Nephron progenitor cell (in vitro differentiated cells): ENCODE measurements at places on chromosomes 7 and 10.

DNA sequence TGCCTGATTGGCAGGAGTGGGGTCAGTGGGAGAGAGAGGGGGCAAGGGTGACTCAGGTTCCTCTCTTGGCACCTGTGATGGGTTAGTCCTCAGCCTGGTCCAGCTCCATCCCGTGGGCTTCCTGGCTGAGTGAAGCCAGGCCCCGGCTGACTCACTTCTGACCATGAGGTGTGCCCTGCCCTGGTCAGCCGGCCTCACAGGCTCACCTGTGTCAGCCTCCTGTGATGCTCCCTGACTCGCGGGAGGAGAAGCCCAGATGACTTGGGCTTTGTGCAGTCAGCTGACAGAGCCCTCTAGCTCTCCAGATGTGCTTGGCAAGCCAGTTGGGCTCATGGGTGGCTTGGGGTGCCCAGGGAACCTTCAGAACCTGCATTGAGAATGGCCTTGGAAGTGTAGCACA is 16.0 kb upstream of the PPIF start:
- no peak overlapping the region for H3K4me3 ChIP-seq
- H3K27me3 ChIP-seq, result peaks cover 7% of the 10 kb centered on the region
- H3K4me1 ChIP-seq, result peaks cover 14% of the 10 kb centered on the region
- H3K36me3 ChIP-seq, result no peaks in the 10 kb centered on the region
- DNase-seq, result no peak

- no peak for DNase-seq
- no peak overlapping the region for H3K27ac ChIP-seq
- H3K4me1 ChIP-seq, result peaks cover 65% of the 10 kb centered on the region
These were observed 10.8 kb downstream of the ADAMTS14 start for GRCh38 chr10:70682920-70683600.

GRCh38 chr10:95556994-95557767 is 4.0 kb downstream of the SORBS1 start:
- DNase-seq, result no peak
- H3K27me3 ChIP-seq, result peaks cover 23% of the 10 kb centered on the region
- H3K36me3 ChIP-seq, result peaks cover 9% of the 10 kb centered on the region
- H3K4me3 ChIP-seq, result no peak overlapping the region
- peak overlapping the region; percentile 15 for H3K27ac ChIP-seq

GRCh38 chr7:20197125-20197748 is 19.9 kb downstream of the MACC1 start:
- no peak for DNase-seq
- H3K27me3 ChIP-seq, result no peaks in the 10 kb centered on the region
- H3K4me1 ChIP-seq, result peaks cover 29% of the 10 kb centered on the region
- no peak overlapping the region for H3K4me3 ChIP-seq
- H3K27ac ChIP-seq, result no peak overlapping the region
- no peaks in the 10 kb centered on the region for H3K36me3 ChIP-seq

GRCh38 chr7:119630406-119630969 is 642.5 kb upstream of the KCND2 start:
- DNase-seq, result no peak
- H3K4me1 ChIP-seq, result no peaks in the 10 kb centered on the region
- no peaks in the 10 kb centered on the region for H3K36me3 ChIP-seq
- no peak overlapping the region for H3K27ac ChIP-seq
- no peaks in the 10 kb centered on the region for H3K27me3 ChIP-seq

DNA sequence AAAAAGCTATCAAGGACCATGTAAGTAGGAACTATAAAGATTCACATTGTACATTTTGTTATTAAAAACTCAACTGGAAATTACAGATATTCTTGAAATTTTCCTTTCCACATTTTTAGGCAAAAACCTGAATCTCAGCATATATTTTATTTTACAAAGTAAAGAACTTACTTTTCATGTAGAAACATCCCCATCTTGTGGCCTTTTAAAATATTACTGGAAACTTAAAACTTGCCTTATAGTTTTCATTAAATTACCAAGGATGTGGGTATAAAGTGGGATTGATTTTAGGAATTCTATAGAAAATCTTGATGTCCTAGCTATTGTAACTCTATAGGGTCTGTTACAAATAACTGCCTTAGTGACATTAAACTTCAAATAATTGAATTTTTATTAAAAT is 10.6 kb downstream of the DBF4 start:
- H3K36me3 ChIP-seq, result peaks cover 54% of the 10 kb centered on the region
- DNase-seq, result no peak
- H3K4me3 ChIP-seq, result no peak overlapping the region
- no peak overlapping the region for H3K27ac ChIP-seq
- H3K27me3 ChIP-seq, result no peaks in the 10 kb centered on the region
- peaks cover 5% of the 10 kb centered on the region for H3K4me1 ChIP-seq

GRCh38 chr7:23467806-23468525 is 2.3 kb downstream of the IGF2BP3 start:
- DNase-seq, result peak; percentile 49
- H3K27me3 ChIP-seq, result no peaks in the 10 kb centered on the region
- H3K4me3 ChIP-seq, result peak overlapping the region; percentile 99
- peaks cover 18% of the 10 kb centered on the region for H3K36me3 ChIP-seq

DNA sequence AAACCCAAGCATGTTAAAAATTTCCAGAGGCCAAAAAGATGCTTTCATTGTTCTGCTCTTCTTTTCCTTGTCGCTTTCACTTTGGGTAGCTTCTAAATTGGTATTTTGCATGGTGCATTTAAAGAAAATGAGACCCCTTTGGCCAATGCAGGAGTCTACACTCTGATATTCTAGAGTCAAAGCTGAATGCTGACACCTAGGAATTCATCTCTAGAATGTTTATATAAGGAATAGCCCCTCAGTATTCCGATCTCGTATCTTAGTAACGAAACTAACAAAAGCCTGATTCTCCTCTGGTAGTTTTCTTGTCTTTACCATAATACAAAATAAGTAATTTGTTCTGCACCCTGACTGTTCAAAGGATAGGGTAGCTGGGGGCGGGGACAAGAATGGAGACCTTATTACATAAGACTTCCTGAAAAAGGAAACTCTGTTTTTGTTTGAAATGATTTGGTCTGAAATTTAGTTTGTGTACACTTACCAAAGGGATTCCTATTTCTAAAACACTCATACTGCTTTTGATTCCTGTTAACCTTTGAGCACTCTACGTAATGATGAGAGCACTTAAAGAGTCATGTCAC is 17.1 kb downstream of the IKZF1 start:
- no peak overlapping the region for H3K4me3 ChIP-seq
- no peak for DNase-seq
- no peaks in the 10 kb centered on the region for H3K36me3 ChIP-seq
- peaks cover 21% of the 10 kb centered on the region for H3K27me3 ChIP-seq
- H3K27ac ChIP-seq, result no peak overlapping the region
- peaks cover 8% of the 10 kb centered on the region for H3K4me1 ChIP-seq

GRCh38 chr10:126508535-126509040 is 120.3 kb upstream of the ADAM12 start:
- peak; percentile 53 for DNase-seq
- H3K36me3 ChIP-seq, result no peaks in the 10 kb centered on the region
- peaks cover 18% of the 10 kb centered on the region for H3K4me1 ChIP-seq
- H3K4me3 ChIP-seq, result no peak overlapping the region
- H3K27ac ChIP-seq, result no peak overlapping the region

GRCh38 chr7:157228864-157229422 is 90.2 kb downstream of the UBE3C start:
- H3K27me3 ChIP-seq, result no peaks in the 10 kb centered on the region
- DNase-seq, result peak; percentile 26
- no peak overlapping the region for H3K27ac ChIP-seq
- peaks cover 46% of the 10 kb centered on the region for H3K36me3 ChIP-seq
- peaks cover 10% of the 10 kb centered on the region for H3K4me1 ChIP-seq

- H3K4me1 ChIP-seq, result no peaks in the 10 kb centered on the region
- H3K27me3 ChIP-seq, result no peaks in the 10 kb centered on the region
- H3K36me3 ChIP-seq, result no peaks in the 10 kb centered on the region
- H3K4me3 ChIP-seq, result no peak overlapping the region
These were observed 343.2 kb upstream of the TMEM229A start for GRCh38 chr7:124376111-124376510.

GRCh38 chr10:74637685-74638084 is 188.7 kb upstream of the KAT6B start:
- no peak for DNase-seq
- H3K27ac ChIP-seq, result no peak overlapping the region
- H3K27me3 ChIP-seq, result peaks cover 4% of the 10 kb centered on the region
- H3K4me1 ChIP-seq, result peaks cover 7% of the 10 kb centered on the region

DNA sequence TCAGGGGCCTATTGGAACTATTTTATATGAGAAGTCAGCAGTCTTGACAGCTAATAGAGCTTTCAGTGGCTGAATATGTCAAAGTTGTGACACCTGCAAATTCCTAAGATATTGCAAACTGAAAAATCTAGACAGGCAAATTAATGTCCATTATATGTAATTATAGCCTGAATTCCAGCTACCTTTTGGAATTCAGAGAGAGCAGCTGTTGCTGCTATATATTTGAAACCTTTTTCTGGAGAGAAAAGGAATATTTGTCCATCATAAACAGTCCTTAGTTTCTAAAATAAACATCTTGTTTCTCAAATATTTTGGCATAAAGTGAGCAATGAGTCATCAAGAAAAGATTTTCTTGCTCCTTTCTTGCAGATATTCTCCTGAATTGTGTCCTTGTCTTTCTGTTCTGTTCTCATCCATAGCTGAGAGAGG is 408.9 kb upstream of the SEMA3D start:
- no peak overlapping the region for H3K27ac ChIP-seq
- no peak overlapping the region for H3K4me3 ChIP-seq
- no peaks in the 10 kb centered on the region for H3K27me3 ChIP-seq
- no peak for DNase-seq
- no peaks in the 10 kb centered on the region for H3K36me3 ChIP-seq

DNA sequence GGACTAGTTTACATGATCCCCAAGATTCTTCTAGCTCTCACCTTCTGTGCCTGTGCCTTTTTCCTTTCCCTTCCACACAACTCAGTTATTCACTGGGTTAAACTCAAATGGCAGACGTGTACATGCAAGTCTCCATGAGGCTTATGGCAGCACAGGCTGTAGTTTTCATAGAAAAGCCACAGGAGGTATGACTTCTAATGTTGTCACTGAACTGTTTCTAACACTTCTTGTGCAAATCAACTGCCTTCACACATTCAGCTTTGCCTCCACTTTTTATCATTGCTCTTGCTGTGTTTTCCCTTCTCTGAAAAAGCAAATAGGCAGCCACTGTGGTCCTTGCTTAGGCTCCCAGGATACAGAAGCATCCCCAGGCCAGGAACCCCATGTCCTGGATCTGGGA is 5.3 kb upstream of the GIMAP5 start:
- peaks cover 3% of the 10 kb centered on the region for H3K36me3 ChIP-seq
- H3K27ac ChIP-seq, result no peak overlapping the region
- no peak overlapping the region for H3K4me3 ChIP-seq
- peaks cover 24% of the 10 kb centered on the region for H3K4me1 ChIP-seq
- H3K27me3 ChIP-seq, result peaks cover 4% of the 10 kb centered on the region

- no peak overlapping the region for H3K4me3 ChIP-seq
- H3K4me1 ChIP-seq, result peaks cover 43% of the 10 kb centered on the region
- peaks cover 11% of the 10 kb centered on the region for H3K27me3 ChIP-seq
- DNase-seq, result no peak
- H3K27ac ChIP-seq, result no peak overlapping the region
These were observed 88.3 kb upstream of the CHST15 start for GRCh38 chr10:124181656-124182055.

GRCh38 chr7:132577206-132578049 is 1.2 kb upstream of the PLXNA4 start:
- peak; percentile 87 for DNase-seq
- no peaks in the 10 kb centered on the region for H3K36me3 ChIP-seq
- H3K4me1 ChIP-seq, result peaks cover 33% of the 10 kb centered on the region
- H3K27me3 ChIP-seq, result peaks cover 91% of the 10 kb centered on the region
- peak overlapping the region; percentile 76 for H3K4me3 ChIP-seq

DNA sequence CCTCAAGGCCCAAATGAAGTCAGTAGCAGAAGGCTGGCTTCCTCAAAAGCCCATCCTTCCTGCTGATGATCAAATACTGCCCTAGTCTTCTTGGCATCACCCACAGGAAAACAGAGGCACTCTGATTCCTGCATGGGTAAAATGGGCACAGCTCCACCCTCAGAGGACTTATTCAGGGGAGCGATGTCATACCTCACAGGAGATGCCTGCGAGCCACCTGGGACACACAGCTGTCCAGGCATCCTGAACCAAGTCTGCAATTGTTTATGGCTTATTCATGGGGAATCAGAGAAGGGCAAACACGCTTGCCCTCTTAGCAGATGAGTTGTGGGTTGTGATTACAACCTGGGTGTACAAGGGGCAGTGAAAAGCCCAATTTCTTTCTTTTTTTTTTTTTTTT is 22.0 kb upstream of the LMTK2 start:
- H3K27me3 ChIP-seq, result peaks cover 17% of the 10 kb centered on the region
- no peaks in the 10 kb centered on the region for H3K4me1 ChIP-seq
- H3K4me3 ChIP-seq, result no peak overlapping the region
- no peak overlapping the region for H3K27ac ChIP-seq
- no peaks in the 10 kb centered on the region for H3K36me3 ChIP-seq

DNA sequence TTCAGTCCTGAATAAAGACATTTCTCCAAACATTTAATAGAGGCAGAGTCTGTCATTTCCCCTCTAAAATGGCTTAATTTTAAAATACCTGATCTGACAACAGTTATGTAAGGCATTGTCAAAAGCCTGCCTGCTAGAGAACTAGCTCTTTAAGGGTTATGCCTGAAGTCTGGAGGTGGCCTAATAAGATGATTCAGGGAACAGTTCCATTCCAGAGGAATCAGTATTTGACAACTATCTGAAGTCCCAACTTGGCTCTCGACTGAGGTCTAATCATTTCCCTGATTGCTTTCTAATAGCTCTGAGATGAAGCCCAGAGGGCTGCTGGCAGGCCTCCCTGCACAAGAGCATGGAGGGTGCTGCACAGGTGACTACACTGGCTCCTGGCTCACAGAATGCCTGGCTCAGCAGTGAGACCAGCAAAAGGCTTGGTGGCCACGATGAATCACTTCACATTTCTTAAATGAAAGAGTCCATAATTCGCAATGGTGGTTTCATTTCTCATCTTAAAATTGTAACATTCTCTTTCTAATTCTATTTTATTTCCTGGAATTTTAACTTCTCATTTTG is 509.6 kb upstream of the POM121L12 start:
- H3K4me1 ChIP-seq, result no peaks in the 10 kb centered on the region
- H3K36me3 ChIP-seq, result no peaks in the 10 kb centered on the region

DNA sequence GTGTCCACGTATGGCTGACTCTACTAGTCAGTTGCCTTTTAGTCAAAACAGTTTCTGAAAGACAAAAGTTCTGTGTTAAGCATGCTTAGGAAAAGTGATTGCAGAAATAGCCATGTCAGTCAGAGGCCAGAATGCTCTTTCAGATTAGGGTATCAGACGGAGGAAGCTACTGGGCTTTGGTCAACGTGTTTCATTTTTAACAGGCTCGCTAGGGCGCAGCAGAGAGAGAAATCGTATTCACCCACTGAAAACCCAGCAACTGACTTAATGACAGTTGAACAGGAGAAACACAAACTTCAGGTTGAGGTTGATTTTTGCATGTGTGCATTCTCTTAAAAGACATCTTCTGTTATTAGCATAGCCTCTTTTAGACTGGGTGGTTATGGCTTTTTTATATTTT is 322.6 kb upstream of the KIAA1217 start:
- no peak for DNase-seq
- H3K36me3 ChIP-seq, result no peaks in the 10 kb centered on the region
- H3K27me3 ChIP-seq, result peaks cover 13% of the 10 kb centered on the region
- no peak overlapping the region for H3K27ac ChIP-seq
- no peaks in the 10 kb centered on the region for H3K4me1 ChIP-seq
